Stomach (tissue), 19 donors: ENCODE measurements at places on chromosomes 3 and 15. TPM values are rescaled to one million over a fixed set of nuclear protein-coding genes. Genes with fewer than 3 reads are reported as not detected.

- DNase-seq: no peak
- peak overlapping the region; percentile 36 for H3K27ac ChIP-seq
- H3K27me3 ChIP-seq: no peaks in the 10 kb centered on the region
- peaks cover 67% of the 10 kb centered on the region for H3K36me3 ChIP-seq
- no peak overlapping the region for H3K4me3 ChIP-seq
These were observed 36.0 kb downstream of the USF3 start for GRCh38 chr3:113660458-113660857.

DNA sequence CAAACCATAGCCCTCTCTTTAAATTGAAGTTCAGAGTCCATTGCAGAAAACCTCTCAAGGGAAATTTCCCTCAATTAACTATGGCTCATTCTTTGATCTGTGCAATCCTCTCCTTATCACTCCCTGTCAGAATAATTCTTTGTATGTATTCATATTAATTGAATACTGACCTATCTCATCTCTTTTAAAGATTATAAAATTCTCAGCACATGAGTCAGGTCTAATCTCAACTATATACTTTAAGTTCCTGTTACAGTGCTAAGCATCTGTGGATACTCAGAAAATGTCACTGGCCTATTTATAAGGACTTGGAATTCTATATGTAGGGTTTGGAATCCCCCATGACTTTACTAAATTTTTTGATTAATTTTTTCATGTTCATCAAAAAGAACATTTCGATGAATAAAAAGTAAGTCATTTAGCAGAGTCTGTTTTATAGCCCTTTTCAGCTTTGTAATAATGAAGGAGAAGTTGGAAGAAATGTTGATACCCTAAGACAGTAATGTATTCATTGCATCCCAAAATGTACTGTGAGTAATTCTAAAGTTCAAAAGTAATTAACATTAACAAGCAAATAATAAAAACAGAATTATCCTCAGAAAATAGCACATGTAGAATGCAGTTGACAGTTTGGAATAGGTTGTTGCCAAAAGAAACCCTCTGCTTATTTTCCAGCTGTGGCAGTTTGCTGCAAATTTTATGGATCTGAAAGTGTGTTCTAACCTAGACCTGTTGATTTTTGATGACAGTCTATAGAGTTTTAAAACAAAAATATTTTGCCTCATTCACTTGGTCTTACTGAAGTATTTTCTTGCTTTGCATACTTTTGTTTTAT lies 503.4 kb upstream of the CBLB start:
- no peak for DNase-seq
- H3K27ac ChIP-seq: no peak overlapping the region
- no peaks in the 10 kb centered on the region for H3K27me3 ChIP-seq

DNA sequence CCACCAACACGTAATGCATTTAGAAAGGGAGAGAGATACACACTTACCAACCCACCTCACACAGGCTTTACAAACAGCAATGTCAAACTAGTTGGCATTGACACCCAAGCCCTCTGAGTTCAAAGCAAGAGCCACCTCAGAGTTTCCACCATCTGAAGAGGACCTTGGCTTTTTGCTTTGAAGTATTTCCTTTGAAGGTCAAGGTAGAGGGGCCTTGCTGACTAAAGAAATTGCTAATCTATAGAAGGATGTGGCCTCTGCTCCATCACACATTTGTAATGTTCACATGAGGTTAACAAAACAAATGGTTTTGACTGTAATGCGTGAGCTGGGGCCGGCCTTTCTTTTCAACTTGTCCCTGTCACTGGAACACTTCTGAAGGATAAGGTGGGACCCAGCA lies 117.7 kb downstream of the POLR2M start:
- no peaks in the 10 kb centered on the region for H3K4me1 ChIP-seq
- no peak overlapping the region for H3K4me3 ChIP-seq
- H3K27ac ChIP-seq: no peak overlapping the region
- no peak for DNase-seq

GRCh38 chr15:40329804-40330203 lies 6.3 kb downstream of the INAFM2 start:
- H3K36me3 ChIP-seq: peaks cover 4% of the 10 kb centered on the region
- H3K4me1 ChIP-seq: peaks cover 18% of the 10 kb centered on the region
- H3K4me3 ChIP-seq: no peak overlapping the region
- no peak for DNase-seq
- H3K27ac ChIP-seq: no peak overlapping the region

Gene ISLR
- 8.4 TPM for total RNA-seq
